ENCODE measurements at places on chromosomes 3 and 15.

DNA sequence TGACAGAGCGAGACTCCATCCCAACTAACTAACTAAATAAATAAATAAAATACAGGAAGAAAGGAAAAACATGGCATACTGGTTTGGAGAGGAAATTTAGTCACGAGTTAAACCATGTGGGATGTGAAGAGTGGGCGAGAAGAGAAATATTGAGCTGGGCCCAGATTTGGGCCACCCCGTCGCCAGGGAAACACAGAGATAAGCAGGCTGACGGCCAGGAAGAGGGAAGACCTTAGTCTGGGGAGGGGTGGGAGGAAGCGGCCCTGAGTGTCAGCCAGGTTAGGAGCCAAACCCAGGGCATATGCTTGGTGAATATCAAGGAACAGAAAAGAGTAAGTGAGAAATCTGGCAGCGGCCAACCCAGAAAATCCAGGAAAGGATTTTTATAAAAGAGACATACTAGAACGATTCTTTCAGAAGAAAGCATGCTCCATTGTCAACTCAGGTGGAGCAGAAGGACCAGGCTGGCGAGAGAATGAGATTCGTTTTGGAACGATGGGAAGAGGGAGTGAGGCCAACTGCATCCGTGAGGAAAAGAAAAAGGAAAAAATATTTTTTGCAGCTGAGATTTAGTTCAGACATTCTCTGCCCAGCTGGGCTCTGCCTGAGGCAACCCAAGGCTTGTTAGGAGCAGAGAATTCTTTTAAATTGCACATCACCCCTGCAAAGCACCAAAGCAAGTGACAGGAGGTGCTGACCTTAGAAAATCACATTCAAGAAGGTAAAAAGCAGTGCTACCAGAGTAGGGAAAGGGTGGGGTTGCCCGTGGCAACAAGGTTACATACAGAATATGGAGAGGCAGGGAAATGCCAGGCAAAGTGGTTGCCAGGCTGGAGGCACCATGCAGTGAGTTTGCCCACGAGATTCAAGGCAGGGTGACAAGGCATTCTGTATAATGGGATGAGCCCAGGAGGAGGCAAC is 59.3 kb upstream of the RAD18 start:
- DNase-seq: no peak

DNA sequence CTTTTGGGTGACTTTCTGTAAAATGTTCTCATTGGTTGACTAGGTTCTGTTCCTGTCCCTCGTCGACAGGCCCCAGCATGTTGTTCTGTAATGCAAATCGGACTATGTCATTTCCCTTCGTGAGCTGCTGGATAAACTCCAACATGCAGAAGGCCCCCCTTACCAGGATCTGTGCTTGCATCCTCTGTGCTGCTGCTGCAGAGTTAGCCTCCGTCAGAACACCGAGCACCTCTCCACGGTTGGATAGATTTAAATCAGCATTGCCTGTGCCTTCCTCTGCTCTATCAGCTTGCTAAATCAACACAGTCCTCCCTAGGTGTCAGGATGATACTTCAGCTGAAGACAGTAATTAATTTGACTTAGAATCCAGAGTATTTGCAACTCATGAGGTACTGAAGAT is 12.7 kb upstream of the MINDY4B start:
- no peak for DNase-seq

- no peak for DNase-seq
Observed at GRCh38 chr3:149145974-149146373, 16.5 kb downstream of the HPS3 start.

DNA sequence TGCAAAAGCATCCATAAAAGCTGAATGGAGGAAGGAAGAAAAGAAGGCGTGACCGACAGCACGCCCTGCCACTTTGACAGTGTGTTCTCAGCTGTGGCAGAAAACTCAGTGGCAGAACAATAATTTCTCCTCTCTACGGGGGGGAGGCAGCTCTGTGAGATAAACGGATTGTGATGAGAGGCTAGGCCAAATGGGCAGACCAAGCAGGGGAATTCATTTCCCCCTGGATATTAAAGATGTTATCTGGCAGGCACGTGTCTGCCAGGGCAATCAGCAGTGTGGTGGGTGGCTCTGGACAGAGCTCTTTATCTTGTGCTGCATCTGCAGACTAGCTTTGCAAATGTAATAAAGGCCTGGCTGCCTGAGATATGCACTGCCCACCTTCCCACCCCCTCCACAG is 1.9 kb upstream of the RMDN3 start:
- no peak for DNase-seq

GRCh38 chr3:128573707-128574162 is 76.9 kb downstream of the RPN1 start:
- no peak for DNase-seq

GRCh38 chr3:172903642-172904320 is 153.3 kb downstream of the ECT2 start:
- DNase-seq: no peak

GRCh38 chr15:88450125-88450798 is 16.9 kb downstream of the MRPL46 start:
- no peak for DNase-seq
